Umbilical cord (tissue), 2 donors: ENCODE measurements at places on chromosomes 5 and 9.
A peak's percentile ranks its signal among the peaks of the same experiment; 100 is the strongest.

GRCh38 chr5:135694906-135695305 is 116.1 kb upstream of the CXCL14 start:
- no peak for DNase-seq

DNA sequence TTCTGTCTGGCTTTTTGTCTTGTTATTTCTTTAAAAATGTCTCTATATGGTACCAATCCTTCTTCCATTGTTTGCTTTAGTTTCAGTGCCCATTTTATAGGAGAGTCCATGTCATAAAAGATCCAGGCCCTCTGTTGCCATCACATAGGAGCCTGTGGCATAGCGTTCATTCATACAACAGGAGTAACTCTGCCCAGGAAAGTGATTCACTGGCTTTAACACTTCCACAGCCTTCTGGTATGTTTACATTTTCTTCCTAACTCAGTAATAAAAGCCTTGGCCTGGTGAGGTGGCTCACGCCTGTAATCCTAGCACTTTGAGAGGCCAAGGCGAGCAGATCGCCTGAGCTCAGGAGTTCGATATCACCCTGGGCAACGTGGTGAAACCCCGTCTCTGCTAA is 519.3 kb upstream of the PTGER4 start:
- no peak for DNase-seq

- no peak for DNase-seq
Measured at GRCh38 chr5:80835128-80835527, 125.0 kb upstream of the RASGRF2 start.

DNA sequence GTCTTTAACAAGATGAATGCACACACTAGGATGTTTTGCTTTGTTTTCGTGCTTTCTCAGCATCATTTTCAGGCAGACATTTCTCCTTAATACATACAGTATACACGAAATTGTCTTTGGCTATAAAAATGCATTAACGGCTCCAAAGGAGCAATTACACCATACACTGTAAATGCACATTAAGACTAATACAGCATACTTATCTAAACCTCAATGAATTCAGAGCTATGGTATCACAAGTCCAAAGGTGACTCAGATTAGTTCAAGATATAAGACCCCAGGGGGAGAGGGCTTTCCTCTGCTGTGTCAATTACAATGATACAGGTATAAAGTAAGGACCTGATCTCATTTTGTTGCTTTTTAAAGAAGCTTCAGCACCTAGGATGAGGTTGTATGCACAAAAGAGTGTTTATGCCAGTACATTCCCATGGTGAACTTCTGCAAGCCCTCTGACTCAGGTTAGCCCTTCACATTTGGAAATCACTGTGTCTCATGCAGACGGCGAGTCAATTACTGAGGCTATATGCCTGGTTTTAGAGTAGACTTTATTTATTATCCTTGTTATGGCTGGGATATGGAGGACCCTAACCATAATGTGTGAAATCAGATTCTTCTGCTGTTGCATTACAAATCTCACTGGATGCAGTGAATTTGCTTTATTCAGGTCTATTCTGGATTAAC is 233.3 kb downstream of the ZNF608 start:
- DNase-seq: no peak

GRCh38 chr5:80540691-80541090 is 29.4 kb downstream of the ANKRD34B start:
- peak; percentile 12 for DNase-seq

DNA sequence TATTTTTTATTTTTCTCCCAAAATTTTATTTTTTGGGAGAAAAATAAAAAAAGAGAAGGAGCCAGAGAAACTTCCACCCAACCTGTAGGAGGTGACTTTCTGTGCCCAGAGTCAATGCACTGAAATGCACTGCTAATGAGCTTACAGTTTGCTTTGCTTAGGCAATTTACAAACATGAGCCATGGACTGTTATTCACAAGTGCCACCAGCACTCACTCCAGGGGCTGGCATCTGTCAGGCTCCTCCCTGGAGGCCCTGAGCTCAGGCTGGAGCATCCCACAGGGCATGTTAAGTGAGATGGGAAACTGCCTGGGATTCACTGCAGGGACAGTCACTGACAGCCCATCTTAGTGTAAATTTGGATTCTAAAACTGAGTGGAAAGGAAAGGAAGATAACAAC is 74.9 kb downstream of the FANCC start:
- no peak for DNase-seq

GRCh38 chr5:20604992-20605391 is 617.0 kb upstream of the CDH18 start:
- DNase-seq: no peak

- peak; percentile 27 for DNase-seq
Measured at GRCh38 chr5:170221327-170221741, 11.5 kb upstream of the C5orf58 start.

DNA sequence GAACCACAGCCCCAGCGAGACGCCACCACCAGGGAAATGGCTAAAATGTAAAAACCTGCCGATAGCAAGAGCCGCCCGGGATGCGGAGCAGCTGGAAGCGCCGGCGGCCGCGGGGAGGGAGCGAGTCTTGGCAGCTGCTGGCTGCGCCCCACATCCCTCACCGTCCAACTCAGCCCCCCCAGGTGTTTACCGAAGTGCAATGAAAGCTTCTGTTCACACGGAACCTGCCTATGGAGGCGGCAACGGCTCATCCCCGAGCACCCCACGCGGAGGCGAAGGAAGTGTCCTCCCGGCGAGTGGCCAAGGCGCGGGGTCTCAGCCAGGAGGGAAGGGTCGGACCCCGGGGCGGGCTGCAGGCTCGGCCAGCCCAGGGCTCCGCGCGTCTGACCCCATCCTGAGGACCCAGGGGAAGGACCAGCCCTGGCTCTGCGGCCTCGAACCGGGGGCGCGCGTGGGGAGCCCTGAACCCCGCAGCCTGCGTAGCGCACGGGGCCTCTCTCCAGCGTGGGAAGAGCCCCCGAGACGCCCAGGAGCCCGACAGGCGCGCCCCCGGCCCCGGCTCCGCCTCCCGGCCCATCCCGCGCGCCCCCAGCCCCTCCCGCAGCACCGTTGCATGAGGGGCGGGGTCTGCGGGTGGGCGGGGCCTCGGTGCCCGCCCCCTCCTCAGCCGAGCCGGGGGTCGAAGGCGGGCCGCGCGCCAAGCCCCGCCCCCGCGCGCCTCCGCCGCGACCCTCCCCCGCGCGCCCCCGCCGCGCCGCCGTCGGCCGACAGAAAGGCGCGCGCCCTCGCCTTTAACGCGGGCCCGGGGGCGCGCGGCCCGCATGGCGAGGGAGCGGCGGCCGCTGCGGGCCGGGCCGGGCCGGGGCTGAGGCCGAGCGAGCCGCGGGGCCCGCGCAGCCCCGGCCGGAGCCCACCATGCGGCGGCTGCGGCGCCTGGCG is at the start of gene DIPK1B:
Gene DIPK1B (plus strand): TSS at position 822 of the 939 bp plus-strand sequence. CDS start 94 bp downstream, at position 916.
- DNase-seq: no peak

DNA sequence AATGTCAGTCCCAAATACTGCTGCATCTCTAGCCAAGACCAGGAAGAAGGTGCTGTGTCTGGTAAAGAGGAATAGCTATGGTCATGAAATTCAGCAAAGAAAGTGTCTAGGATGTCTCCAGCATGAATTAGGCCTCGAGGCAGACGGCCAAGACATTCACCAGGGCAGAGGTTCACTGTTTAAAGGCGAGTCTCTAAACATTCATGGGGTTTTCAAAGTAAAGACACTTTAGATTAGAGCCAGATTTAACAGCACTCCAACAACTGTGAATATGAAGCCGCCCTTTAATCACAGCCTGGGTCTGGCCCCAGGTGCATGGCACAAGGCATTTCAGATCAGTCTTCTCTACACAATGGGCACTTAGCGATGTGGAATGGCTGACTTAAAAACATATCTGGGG is 95.0 kb downstream of the ANKH start:
- DNase-seq: peak; percentile 79

GRCh38 chr9:70573308-70573707 is 158.9 kb upstream of the KLF9 start:
- DNase-seq: no peak

GRCh38 chr5:113527746-113528145 is 14.3 kb downstream of the YTHDC2 start:
- DNase-seq: no peak
